Putamen (tissue), 1 donor: ENCODE measurements at places on chromosomes 3 and 15.

DNA sequence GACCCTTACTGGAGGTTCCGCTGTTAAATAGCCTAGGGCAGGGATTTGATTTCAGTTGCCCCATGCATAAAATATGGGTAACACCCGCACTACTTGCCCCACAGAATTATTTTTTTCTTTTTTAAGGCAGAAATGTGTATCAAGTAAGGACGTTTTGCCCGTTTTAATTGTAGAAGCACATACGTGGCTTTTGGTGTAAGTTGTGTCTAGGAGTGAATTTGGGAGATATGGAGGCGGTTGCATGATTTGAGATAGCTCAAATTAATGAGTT, 636 bp upstream of the LRRC58 start:
- DNase-seq, result no peak

DNA sequence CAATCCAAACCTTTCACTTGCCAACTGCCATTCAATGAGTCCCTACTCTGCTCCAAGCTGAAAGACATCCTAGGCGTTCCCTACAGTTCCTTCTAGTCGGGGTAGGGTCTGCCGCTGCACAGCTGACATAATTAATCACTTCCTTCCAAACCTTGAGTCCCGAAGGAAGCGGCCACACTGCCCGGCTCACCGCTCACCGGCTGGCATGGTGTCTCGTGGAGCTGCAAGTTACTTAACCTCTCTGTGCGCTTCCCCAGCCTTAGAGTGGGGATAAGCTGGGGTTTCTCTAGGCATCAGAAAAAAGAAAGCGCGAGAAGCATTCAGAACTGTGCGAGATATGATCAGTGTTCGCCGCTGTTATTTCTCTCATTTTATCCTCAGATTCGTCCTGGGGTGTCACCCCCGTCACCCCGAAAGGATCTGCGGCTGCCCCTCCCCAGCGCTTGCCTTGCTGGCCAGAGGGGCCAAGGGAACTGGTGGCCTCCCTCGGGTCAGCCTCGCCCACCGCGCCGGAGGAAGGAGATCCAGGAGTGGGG, 748 bp downstream of the MRPS25 start:
- no peak for DNase-seq

GRCh38 chr15:98734466-98735199, 86.3 kb downstream of the IGF1R start:
- no peak for DNase-seq

DNA sequence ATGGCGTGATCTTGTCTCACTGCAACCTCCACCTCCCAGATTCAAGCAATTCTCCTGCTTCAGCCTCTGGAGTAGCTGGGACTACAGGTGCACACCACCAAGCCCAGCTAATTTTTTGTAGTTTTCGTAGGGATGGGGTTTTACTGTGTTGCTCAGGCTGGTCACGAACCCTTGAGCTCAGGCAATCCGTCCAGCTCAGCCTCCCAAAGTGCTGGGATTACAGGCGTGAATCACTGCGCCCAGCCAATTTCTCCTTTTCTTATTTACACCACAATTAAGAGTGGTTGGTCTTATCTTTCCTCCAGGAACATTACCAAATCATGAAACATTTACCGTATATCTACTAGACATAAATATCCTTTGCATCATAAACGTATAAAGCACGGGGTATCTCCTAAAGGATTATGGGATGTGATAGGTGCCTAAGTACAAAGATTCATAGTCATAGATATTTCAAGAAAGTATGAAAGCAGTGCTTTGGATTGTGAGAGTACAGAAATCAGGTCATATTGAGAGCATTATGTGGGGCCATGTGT, 194.5 kb downstream of the RBMS3 start:
- DNase-seq, result no peak

DNA sequence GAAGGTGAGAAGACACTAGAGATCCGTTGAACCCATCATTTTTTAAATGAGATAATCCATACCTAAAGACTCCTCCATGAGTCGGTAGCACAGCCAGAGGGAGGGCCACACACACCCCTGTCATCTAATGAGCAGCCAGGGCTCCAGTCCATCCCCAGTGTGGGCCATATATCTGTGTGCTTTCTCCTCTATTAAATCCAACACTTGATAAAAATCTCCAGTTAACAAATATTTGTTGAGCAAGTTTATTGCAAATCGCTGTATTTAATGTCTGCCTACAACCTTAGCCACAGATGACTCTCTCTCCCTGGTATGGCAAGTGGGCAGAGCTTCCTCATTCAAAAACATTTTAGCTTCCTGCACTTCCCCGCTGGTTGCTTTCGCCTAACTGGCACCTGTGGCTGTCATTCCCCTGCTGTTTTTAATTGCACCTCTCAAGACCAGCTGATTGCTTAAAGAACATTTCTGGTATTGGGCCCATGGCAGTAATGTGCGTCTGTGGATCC, 82.8 kb downstream of the SMAD3 start:
- DNase-seq, result no peak

GRCh38 chr3:44136421-44136820, 105.3 kb upstream of the TOPAZ1 start:
- DNase-seq, result no peak

DNA sequence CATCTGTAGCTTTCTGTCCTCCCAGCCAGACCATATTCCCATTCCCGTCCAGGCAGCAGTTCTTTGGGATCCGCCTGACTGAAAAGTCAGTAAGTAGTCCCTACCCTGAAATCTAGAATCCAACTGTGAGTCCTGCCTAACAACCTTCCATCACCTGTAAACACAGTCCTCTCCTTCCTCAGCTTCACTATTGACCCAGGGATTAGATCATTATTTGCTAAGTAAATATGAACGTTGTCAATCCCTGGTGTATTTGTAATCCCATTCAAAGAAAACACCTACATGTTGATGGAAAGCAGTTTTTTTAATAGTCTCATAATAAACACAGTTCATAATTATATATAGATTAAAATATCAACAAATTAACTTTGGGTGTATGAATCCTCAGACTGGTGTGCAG, 732 bp downstream of the SAXO2 start:
- DNase-seq, result no peak

DNA sequence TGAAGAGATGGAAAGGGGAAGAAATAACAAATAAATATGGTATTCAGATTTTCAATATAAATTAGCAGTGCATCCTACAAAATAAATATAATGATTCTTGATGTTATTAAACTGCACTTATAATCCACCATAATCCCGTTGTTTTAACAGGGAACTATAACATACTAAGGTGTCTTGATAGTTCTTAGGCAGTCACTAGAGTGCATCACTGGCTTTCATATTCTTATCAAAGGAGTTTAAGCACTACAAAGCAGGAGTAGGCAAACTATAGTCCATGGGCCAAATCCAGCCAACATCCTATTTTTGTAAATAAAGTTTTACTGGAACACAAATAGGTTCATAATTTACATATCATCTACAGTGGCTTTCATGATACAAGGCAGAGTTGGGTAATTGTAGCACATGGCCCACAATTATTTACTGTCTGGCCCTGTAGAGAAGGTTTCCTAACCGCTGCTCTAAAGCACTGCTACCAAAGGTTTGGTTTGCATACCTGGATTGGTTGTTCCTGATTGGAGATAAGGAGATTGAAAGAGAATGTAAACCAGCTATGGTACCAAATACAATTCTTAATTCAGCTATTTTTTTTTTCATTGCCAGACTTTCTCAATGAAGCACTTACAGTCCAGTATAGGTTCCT, 104.3 kb downstream of the ZNF280D start:
- DNase-seq, result no peak

DNA sequence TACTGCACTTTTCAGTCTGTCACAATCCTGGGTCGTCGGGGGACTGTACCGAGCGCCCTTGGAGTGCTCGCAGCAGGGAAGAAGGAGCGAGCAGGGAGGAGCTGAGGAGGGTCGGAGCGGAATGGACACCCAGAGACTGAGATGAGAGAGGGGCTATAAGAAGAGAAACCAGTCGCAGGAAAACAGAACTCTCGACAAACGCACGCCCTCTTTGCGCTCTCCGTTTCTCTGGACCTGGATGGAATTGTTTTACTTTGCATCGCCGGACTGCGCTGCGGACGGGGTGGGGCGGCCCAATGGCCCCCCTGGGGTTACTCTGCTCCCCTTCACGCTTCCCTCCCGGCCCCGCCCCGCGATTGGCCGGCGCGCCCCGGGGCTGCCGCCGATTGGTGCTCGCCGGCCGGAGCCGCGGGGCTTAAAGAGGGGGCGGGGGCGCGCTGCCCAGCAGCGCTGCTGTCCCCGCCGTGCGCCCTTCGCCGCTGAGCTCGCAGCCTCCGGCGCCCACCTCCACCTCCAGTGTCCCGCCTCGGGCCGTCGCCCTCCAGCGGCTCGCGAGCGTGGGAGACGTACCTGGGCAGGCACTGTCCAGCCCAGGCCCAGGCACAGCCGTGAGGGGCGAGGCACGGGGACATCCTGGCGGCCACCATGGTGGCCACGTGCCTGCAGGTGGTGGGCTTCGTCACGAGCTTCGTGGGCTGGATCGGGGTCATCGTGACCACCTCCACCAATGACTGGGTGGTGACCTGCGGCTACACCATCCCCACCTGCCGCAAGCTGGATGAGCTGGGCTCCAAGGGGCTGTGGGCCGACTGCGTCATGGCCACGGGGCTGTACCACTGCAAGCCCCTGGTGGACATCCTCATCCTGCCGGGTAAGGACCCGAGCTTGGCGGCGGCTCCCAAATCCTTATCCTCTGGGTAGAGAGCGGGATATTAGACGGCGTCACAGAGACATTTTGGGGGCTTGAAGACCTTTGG, at the start of gene CLDN11:
Gene CLDN11 (plus strand): TSS at position 447 of the 977 bp plus-strand sequence. CDS start 199 bp downstream, at position 646.
- DNase-seq, result peak; percentile 89

DNA sequence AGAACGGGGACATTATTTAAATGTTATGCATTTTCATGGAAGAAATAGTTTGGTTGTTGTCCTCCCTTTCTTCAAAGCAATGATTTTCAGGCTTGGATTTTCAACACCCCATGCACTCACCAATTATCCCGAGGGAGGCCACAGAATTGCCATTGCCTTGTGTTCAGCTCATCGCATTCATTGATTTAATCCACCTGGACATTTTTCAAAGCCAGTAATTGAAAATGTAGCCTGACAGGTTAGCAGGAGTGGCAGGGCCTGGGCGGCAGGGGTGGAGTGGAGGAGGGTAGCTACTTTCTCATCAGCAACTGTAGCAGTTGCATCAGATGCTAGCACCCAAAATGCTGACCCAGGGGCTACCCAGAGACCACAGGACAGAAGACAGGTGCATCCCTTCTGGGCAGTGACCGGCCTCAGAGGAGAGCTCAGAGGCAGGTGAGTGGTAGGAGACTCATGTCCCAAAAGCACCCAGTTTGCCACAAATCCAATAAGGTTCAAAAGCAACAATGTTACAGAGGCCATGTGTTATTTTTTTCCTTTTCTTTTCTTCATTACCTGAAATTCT, 242.4 kb downstream of the CD47 start:
- no peak for DNase-seq

GRCh38 chr3:48367201-48367600, 4.8 kb upstream of the FBXW12 start:
- DNase-seq, result no peak

DNA sequence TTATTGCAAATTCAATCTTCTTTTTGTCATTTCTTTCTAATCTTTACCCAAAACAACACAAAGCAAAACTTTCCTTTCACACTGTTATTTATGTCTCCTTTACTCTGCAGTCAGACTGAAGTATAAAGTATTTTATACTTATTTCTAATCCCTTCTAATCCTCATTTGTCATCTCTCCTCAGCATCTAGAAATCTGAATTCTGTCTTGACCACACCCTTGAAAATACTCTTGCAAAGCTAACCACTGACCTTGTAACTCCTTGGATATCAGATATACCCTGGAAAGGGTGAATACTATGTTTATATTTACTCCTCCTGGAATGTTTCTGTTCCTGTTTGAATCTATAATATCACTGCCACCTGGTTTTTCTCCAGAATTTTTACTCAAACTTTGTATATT, 481.1 kb downstream of the ZNF385D start:
- no peak for DNase-seq

- DNase-seq, result no peak
These were observed 6.7 kb downstream of the TNFSF10 start for GRCh38 chr3:172516318-172517214.

- no peak for DNase-seq
These were observed 14.6 kb upstream of the SNRPN start for GRCh38 chr15:24940236-24940635.

DNA sequence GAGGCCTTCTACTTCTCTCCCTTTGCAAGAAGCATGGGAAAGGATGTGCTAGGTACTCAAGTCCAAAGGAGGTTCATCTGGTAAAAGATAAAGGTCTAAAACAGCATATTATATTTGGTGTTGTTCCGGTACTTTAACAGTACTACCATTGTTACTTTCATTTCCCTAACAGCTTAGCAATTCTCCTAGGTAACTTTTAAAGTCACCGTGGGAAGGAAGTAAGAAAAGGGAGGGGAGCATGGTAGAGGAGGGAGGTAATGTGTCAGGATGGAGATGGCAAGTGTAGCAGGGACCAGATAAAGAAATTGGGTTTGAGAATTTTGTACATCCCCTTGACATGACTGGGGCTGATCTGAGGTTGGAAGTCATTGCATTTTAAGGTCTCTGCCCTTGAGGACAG, 89.4 kb upstream of the SKOR1 start:
- no peak for DNase-seq

GRCh38 chr3:40129510-40129909, 180.0 kb upstream of the EIF1B start:
- no peak for DNase-seq

GRCh38 chr3:50340448-50341329, at the start of gene RASSF1:
RASSF1 (minus strand) TSS chr3:50340836; CDS start chr3:50340805, 31 bp downstream.
- no peak for DNase-seq

- DNase-seq, result no peak
These were observed 416.7 kb upstream of the SEMA6D start for GRCh38 chr15:47300596-47300995.

GRCh38 chr3:141313093-141313683, 55.1 kb upstream of the ZBTB38 start:
- no peak for DNase-seq

- no peak for DNase-seq
These were observed 84.6 kb downstream of the ZBTB20 start for GRCh38 chr3:115062412-115062956.

DNA sequence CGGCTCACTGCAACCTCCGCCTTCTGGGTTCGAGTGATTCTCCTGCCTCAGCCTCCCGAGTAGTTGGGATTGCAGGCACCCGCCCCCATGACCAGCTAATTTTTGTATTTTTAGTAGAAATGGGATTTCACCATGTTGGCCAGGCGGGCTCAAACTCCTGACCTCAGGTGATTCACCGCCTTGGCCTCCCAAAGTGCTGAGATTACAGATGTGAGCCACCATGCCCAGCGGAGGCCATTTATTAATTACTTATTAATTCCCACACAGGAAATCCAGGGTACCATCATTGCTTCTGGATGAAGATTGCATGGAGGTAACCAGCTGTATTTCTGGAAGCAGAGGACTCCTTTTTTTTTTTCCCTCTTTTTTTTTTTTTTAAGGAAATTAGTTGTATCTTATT, 37.8 kb downstream of the MAP4 start:
- DNase-seq, result no peak

- no peak for DNase-seq
These were observed 202.3 kb upstream of the IGF1R start for GRCh38 chr15:98446083-98446482.

- DNase-seq, result no peak
These were observed 30.0 kb downstream of the U2SURP start for GRCh38 chr3:143031327-143031726.

GRCh38 chr3:128215800-128216495, 62.7 kb downstream of the EEFSEC start:
- DNase-seq, result no peak
